ENCODE measurements at places on chromosomes 2 and 18. TPM values are rescaled to one million over a fixed set of nuclear protein-coding genes. Genes with fewer than 3 reads are reported as not detected.

Gene CIB4
- total RNA-seq = not detected

Gene PSMD14
- total RNA-seq = 91.4 TPM

Gene SLC11A1
- total RNA-seq = 0.08 TPM

Gene GPR155
- 14.5 TPM for total RNA-seq

Gene SERPINB3
- total RNA-seq = not detected

Measured in activated naive CD8-positive, alpha-beta T cell treated with anti-CD3 and anti-CD28 coated beads for 36 hours (primary cell).